Occipital lobe (tissue), 3 donors: ENCODE measurements at places on chromosomes 12 and 14.

- DNase-seq: no peak
Observed at GRCh38 chr14:69625299-69626131, 14.1 kb downstream of the SUSD6 start.

GRCh38 chr14:44316647-44317440 is 190.2 kb downstream of the FSCB start:
- DNase-seq: peak; percentile 6

DNA sequence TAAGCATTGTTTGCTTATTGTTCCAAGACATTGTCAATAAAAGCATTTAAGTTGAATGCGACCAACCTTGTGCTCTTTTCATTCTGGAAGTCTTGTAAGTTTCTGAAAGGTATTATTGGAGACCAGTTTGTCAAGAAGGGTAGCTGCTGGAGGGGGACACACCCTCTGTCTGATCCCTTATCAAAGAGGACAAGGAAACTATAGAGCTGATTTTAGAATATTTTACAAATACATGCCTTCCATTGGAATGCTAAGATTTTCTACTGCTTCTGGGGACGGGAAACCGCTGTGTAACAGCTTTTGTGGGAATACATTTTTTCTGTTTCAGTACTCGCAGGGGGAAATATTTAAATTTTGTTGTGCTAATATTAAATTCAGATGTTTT is 3.5 kb downstream of the FOS start:
- no peak for DNase-seq

GRCh38 chr14:102116361-102117180 is 23.1 kb upstream of the WDR20 start:
- DNase-seq: no peak

- no peak for DNase-seq
Observed at GRCh38 chr12:62655666-62656151, 189.1 kb downstream of the MON2 start.

DNA sequence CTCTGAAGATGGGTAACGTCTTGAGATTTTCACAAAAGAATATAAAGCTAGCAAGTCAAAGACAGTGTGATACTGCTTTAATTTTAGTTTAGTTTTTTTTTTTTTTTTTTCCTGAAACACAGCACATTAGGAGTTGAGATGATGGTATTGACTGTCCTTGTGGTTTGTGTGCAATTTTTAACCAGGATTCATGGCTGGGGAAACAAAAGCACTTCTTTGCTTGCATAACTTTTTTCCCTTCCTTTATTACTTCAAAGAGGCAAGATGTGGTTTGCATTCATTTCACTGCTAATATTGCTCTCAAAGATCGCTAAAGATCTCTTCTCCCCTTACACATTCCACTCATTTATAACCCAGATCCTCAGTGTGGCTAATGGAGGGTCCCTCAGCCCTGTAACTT is 157.1 kb upstream of the PZP start:
- no peak for DNase-seq

DNA sequence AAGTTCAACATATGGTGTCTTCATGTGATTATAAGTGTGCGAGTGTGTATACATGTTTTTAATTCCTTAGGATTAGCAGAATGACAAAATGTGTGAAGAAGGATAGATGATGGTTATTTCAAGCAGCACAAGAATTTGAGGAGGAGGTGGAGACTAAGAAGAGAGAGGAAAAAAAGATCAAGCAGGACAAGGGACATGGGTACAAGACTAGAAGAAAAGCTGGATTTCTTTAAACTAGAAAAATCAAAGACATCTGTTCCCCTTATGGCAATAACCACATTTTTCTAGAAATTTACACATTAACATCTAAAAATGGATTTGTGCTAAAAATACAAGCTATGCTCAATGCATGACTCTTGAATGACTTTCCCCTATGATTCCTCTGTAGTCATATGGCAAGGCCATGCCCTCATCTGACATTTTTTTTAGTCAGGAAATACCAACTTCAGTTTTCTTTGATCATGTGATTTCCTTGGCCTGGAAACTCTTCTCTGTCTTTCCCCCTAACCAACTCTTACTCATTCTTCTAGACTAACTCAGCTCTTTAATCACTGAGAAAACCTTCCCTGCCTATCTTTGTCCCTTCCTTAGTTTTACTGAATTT is 435.8 kb downstream of the NRXN3 start:
- no peak for DNase-seq

- no peak for DNase-seq
Observed at GRCh38 chr12:78146365-78146772, 315.7 kb downstream of the NAV3 start.

DNA sequence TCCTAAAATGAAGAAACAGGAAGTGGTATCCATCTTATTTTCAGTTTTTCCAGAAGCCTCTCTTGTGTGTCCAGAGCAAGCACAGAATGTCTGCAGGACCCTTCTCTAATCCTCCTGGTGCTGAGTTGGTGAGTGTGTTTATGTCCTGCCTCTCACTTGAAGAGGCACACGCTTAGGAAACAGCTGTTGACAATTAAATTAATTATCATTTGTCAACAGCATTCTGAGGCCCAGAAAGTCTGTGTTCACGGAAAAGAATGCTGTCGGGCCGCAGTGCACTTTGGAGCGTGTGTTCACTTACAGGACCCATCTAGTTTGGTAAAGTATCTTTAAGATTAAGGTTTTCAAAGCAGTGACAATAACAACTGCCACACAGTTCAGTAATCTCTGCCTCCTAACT is 70.5 kb downstream of the LMNTD1 start:
- DNase-seq: no peak

- no peak for DNase-seq
Observed at GRCh38 chr12:115394496-115395220, 710.7 kb upstream of the TBX3 start.

DNA sequence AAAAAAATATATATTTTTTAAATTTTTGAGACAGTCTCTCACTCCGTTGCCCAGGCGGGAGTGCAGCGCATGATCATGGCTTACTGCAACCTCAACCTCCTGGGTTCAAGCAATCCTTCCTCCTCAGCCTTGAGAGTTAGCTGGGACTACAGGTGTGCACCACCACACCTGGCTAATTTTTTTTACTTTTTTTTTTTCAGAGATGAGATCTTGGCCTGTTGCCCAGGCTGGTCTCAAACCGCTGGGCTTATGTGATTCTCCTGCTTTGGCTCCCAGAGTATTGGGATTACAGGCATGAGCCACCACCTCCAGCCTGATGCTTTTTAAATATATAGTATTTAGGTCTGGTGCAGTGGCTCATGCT is 24.5 kb downstream of the MDM2 start:
- DNase-seq: no peak

DNA sequence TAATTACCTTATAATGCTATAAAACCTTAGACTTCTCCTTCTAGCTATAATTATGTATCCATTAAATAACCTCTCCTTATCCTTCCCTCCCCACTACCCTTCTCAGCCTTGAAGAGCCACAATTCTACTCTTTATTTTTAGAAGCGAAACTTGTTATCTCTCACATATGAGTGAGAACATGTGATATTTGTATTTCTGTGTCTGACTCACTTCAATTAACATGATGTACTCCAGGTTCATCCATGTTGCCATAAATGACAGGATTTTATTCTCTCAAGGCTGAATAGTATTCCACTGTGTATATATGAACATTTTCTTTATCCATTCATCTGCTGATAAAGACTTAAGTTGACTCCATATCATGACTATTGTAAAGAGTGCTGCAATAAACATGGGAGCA is 485.6 kb downstream of the FLRT2 start:
- no peak for DNase-seq

- no peak for DNase-seq
Observed at GRCh38 chr12:44143175-44143574, 307.3 kb downstream of the TMEM117 start.

GRCh38 chr14:64202716-64203115 is 91.5 kb downstream of the ESR2 start:
- DNase-seq: no peak

GRCh38 chr14:35535483-35536112 is 1.6 kb downstream of the INSM2 start:
- DNase-seq: peak; percentile 13

DNA sequence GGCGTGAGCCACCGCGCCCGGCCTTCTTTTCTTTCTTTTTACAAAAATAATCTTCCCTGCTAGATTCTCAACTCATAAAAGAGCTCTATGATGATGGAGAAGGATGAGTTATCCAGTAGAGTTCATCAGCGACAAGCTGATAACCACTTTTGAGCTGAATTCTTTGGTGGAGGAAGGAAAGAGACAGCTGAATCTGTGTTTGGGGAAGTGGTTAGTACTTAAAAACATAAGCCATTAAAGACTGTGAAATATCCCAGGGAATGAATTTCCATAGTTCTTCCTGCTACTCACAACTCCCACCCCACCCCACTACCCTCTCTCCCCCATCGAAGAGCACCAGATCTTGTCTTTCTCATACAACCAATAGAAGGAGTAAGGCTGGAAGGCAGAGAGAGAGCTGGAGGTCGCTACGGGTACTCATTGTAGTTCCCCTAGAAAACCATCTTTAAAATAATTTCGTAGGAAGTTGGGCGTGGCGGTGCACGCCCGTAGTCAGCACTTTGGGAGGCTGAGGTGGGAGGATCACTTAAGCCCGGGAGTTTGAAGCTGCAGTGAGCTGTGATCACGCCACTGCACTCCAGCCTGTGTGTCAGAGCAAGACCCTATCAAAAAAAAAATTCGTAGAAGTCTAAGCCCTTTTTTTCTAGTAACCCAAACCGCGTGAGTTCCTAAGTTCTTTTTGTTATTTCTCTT is 647 bp upstream of the ESPL1 start:
- no peak for DNase-seq

DNA sequence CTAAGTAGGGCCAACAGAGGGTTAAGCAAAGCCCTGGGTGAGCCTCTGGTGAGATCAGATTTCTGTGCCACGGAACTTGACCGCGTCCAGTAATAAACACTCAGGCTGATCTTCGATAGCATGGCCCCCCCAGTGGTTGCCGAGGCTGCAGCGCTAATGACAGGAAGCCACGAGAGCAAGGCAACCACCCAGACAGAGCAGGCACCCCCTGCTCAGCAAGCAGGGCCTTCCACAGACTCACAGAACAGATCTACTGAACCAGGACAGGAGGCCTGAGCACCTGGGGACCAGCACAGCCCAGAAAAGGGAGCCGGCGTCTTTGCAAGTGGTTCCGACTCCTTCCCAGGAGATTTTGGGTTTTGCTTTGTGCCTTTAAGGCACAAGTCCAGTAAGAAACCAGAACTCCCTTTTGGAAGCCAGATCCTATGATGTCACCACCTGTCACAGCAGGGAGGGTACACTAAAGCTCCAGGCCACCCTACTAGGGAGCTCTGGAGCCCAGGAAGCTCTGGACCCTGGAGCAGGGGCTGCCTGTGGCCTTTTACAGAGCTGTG is 42.3 kb downstream of the BCL11B start:
- no peak for DNase-seq

DNA sequence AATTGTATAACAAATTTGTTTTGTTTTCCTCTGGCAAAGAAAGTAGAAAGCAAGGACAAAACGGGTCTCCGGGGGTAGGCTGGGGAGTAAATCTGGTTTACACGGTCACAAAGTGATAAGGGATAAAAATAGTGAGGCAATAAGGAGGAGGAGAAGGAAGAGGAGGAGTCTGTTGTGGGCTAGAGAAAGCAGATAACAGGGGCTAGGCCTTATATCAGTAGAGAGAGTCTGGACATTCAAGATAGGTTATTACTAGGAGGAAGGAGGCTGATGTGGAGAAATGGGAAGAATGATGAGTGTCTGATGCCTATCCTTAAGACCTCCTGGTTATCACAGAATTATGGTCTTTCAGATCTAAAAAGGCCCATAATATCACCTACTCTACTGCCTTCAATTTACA is 83.2 kb upstream of the SSTR1 start:
- DNase-seq: no peak

DNA sequence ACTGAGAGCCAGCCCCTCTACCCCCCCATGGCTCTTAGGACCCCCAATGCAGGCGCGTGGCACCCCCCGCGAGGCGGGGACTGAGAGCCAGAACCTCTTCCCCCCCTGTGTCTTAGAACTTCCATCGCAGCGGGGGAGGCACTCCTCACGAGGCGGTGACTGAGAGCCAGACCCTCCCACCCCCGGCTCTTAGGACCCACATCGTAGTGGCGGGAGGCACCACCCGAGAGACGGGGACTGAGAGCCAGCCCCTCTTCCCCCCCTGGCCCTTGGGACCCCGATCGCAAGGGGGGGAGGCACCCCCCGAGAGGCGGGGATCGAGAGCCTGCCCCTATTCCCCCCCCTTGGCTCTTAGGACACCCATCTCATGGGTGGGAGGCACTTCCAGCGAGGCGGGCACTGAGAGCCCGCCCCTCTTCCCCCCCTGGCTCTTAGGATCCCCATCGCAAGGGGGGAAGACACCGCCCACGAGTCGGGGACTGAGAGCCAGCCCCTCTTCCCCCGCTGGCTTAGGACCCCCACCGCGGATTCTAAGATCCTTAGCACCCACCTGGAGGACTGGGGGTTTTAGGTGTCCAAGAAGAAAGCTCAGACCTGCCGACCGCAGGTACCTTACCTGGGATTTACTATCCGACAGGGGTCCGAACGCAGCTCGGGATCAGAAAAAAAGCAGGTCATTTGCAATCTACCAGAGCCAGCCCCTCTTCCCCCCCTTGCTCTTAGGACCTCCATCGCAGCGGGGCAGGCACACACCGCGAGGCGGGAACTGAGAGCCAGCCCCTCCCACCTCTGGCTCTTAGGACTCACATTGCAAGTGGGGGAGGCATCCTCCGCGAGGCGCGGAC is 44.9 kb downstream of the DDX11 start:
- DNase-seq: no peak

GRCh38 chr14:69360438-69361108 is 37.5 kb downstream of the ERH start:
- DNase-seq: no peak

DNA sequence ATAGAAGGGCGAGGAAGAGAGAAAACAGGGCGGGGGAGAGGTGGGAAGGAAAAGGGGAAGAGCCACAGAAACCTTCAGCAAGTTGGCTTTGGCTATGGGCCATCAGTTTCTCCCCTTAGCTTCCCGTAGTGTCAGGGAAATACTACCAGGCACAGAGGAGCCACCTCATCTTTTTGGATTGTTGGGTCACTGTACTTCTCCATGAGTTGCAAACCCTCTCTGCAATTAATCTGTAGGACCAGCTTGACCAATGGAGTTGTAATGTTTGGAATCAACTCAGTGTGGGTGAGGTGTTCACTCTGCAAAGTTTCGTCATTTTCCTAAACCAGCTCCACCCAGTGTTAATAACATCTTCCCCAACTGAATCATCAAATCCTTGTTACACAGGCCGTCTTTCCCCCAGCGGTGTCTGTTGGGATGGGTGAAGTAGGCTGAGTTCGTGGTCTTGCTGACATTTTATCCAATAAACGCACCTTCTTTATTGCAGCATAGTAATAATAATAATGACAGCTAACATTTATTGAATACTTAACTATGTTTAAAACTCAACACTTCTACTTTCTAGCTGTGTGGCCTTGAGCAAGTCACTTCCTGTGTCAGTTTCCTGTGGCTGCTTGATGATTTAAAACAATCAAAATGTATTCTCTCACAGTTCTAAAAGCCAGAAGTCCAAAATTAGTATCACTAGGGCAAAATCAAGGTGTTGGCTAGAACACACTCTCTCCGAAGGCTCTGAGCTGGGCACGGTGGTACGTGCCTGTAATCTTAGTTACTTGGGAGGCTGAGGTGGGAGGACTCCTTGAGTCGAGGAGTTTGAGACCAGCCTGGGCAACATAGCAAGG is 8.1 kb upstream of the GLTP start:
- no peak for DNase-seq

GRCh38 chr14:38217553-38217952 is 9.8 kb downstream of the SSTR1 start:
- DNase-seq: no peak

GRCh38 chr12:73445658-73446324 is 1091.8 kb upstream of the ATXN7L3B start:
- no peak for DNase-seq
